ENCODE measurements at places on chromosomes 12 and 14.

- no peak for DNase-seq
Measured at GRCh38 chr14:32438517-32438916, 109.4 kb downstream of the AKAP6 start.

DNA sequence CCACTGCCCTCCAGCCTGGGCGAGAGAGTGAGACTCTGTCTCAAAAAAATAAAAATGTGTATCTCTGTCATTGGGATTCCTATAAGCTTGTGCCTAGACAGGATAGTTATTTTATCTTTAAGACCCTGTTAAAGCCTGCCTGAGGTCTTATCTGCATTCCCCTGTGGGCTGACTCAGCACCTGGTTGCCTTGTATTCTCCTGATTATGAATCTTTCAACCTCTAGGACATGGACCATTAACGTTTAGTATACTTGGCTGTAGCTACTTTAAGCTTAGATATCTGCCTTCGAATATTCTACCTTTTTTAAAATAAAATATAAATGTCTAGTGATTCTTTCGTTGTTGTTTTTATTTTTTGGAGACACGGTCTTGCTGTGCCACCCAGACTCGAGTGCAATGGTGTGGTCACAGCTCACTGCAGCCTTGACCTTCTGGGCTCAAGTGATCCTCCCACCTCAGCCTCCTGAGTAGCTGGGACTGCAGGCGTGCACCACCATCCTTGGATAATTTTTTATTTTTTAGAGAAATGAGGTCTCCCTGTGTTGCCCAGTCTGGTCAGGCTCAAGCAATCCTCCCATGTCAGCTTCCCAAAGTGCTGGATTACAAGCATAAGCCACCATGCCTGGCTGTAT is 41.3 kb downstream of the RESF1 start:
- DNase-seq, result no peak

GRCh38 chr12:81705586-81705985 is 53.6 kb downstream of the PPFIA2 start:
- no peak for DNase-seq

DNA sequence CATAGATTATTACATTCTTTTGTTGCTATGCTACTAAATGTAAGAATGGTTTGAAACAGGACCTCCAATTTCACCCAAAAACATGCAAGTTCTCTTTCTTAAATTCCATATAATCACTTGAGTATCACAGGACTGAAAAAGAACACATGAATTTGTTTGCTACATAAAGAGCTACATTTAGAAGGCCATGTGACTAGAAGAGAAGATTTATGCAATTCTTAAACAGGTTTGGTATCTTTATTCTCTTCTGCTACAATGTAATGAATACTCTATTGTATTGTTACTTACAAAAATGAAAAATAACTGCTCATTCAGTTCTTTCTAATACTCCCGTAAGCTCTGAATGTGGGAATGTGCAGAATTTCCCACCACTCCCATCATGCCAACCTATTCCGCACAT is 9.3 kb downstream of the EPS8 start:
- no peak for DNase-seq

GRCh38 chr12:130737731-130738130 is 21.6 kb upstream of the RIMBP2 start:
- DNase-seq, result no peak

DNA sequence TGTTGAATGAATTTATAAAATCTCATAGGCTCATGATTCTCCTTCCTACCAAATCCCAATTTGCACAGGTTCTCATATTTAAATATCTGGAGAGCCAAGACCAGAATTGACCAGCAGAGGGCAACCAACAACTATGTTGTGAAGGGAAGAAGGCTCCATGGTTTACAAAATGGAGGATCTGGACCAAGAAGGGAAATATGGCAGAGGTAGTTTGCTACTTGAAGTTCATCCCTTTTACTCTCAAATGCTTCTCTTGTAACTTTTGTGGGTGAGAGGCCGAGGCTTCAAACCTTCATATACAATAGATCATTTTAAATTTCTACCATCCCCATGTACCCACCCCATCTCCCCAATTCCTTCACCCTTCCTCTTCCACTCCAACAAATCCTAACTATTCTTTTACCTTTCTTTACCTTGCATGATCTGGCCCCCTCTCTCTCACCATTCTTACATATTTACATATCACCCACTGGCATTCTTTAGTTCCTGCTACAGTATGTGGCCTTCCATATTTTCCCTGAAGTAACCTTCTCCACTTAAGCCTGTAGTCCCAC is 3.8 kb upstream of the SMARCC2 start:
- peak; percentile 87 for DNase-seq

DNA sequence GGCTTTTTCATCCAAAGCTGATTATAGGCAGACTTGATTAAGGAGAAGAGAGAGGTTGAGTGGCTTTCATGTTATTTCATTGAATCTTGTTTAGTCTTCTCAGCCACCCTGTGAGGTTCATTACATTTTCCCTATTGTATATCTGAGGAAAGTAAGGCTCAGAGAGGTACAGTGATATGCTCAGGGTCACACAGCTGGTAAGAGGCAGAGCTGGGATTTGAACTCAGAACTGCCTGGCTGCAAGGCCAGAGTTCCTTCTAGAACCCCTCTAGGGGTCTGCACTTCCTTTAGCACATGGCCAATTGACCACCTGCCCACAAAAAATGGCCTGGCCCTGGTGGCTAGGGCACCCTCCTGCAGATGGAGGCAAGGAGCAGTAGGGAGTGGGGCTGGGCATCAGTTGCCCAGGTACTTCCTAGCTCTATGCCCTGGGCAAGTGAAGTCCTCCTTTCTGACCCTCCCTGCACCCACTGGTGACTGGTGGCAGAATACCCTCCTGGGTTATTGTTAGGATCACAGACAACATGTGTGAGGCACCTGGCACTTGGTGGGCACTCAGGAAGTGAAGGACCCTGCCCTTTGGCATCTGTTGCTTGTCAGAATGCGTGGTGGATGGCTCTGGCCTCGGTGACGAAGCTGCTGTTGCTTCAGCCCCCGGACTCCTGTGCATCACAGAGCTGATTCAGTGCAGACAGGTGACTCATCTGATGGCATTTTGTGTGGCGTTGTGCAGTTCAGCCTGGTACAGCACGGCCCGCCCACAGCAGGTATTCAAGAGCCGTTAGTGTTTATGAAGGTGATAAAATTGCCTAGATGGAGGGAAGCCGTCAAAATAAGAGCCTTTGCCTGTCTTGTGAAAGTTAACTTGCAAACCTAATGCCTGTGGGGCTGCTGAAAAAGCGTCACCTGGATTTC is 115.8 kb downstream of the SLC25A47 start:
- peak; percentile 6 for DNase-seq

DNA sequence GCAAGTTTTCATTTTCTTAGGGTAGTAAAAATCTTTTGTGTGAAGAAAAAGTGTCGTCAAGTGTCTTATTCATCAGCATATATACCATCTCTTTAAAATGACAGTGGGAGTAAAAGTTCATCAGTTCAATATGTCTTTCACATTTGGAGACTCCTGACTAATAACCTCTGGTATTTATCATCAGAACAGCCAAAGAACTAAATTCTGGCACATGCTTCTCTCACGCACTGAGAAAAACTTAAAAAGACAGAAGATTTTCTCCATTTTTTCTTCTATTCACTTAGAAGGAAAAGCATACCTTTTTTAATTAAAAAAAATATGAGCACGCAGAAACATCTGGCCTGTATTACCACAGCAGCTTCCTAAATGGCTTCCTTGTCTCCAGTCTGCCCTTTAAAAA is 265.7 kb downstream of the AKAP6 start:
- no peak for DNase-seq

DNA sequence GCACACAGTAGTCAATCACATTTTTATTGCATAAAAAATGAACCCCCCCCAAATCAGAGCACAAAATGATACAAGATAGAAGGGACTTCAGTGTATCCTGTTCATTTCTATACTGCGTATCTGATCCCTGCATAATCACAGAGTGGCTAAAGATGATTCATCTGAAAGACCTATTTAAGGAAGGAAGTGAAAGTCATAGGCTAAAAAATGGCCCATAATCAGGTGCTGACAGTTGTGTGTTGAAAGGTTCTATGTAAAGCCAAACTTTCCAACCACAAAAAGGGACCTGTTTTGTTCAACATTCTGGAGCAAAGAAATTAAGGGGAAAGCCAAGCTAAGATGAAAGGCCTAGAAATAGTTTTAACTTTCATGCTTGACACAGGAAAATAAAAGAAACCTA is 147.8 kb upstream of the ATP2B1 start:
- DNase-seq, result peak; percentile 58

GRCh38 chr12:130929363-130929762 is 24.3 kb upstream of the ADGRD1 start:
- DNase-seq, result no peak

GRCh38 chr12:104243971-104244370 is 28.4 kb downstream of the TXNRD1 start:
- no peak for DNase-seq

DNA sequence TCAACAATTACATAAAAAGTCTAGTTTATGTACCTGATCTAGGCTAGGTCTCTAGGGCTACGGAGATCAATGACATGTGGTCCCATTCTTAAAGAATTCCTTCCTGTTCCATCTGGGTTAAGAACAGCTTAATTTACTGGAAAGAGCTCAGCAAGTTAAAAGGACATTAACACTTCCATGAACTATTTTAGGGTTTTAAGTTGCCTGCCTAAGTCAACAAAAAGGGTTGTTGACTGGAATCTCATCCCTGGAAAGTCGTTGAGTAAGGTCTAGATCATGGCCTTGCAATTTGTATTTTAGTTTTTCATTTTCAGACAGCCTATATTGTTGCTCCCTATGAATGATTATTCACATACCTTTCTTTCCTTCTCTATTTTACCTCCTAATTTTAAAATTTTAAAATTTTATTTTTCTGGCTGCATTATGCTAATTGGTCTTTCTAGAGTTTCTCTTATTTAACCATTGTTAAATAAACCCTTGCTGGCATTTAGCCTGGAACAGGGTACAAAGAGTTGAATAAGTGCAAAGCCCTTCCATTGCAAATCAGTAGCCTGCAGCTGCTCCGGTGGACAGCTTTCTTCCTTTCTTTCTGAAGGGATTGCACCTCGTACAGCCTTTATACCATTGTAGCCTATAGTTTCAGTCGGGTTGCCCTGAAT is 66.3 kb downstream of the VRK1 start:
- DNase-seq, result no peak

- no peak for DNase-seq
Measured at GRCh38 chr14:50926851-50927386, 17.4 kb downstream of the PYGL start.

- peak; percentile 74 for DNase-seq
Measured at GRCh38 chr12:109428037-109428629, 49.0 kb downstream of the KCTD10 start.

DNA sequence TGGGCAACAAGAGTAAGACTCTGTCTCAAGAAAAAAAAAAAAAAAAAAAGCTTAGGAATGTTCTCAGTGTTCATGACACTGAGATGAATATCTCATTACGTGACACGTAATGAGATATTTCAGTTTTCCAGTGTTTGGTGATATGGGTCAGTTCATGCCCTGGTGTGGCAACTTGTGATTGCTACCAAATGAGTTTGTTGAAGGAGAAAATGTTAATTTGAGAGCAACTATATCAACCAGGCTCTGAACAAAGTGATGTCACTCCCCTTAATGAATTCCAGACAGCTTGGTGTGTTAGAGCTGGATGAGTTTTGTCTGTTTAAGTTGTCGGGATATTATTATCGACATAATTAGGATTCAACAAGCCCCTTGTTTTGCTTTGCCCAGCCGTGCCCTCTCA is 211.7 kb downstream of the DPF3 start:
- DNase-seq, result no peak

DNA sequence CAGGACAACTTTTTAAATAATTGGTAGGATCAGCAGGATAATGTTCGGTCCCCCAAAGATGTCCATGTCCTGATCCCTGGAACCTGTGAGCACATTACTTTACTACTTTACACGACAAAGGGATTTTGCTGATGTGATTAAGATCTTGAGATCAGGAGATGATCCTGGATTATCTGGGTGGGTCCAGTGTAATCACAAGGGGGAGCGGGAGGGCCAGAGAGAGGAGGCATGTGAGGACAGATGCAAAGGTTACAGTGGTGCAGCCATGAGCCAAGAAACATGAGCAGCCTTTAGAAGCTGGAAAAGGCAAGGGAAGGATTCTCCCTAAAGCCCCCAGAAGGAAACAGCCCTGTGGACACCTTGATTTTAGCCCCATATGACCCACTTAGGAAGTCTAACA is 33.1 kb downstream of the KCNK10 start:
- DNase-seq, result no peak

- no peak for DNase-seq
Measured at GRCh38 chr12:109461846-109462756, 15.0 kb downstream of the KCTD10 start.

- DNase-seq, result no peak
Measured at GRCh38 chr12:131340616-131341210, 370.2 kb upstream of the SFSWAP start.

GRCh38 chr12:32069071-32069470 is 37.6 kb upstream of the BICD1 start:
- DNase-seq, result no peak

DNA sequence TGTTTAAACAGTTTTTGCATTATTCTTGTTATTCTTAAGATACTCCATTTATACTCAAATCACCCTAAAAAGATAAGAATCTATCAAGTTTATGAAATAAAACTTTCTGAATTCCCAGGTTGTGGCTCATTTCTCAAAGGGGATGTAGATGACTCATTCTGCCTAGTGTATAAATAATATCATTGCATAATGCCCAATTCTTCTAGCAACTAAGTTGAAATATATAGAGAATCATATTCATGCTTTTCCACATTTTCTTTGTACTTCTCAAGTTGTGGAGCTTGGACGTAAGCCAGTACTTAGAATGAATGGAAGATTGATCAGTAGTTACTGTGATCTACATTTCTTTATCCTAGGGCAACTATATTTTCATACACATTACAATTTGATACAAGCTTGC is 201.1 kb downstream of the PPFIA2 start:
- DNase-seq, result no peak

DNA sequence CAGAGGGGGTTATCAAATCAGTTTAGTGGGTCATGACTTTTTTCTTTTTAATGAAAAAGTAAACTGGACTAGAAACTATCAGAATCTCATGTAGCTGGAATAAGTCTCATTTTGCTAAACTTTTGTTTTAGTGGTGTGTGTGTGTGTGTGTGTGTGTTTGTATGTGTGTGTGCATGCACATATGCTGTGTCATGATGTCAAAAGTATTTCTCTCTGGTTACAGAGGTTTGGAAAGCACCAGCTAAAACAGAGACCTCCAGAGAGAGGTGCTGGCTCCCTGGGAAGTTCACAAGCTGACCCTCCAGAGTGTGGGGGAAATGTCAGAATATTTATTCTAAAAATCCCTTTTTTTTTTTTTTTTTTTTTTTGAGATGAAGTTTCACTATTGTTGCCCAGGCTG is 114.7 kb downstream of the LGMN start:
- DNase-seq, result no peak

DNA sequence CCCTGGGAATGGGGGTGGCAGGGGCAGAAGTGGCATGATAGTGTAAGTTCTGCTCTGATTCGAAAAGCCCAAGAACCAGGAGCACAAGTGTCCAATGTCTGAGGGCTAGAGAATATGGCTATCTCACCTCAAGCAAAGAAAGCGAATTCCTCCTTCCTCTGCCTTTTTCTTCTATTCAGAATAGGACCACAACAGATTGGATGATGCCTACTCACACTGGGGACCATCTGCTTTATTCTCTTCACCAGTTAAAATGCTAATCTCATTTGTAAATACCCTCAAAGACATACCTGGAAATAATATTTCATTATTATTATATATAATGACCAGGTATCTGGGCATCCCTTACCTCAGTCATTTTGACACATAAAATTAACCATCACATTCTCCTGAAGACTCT is 808.7 kb downstream of the NRXN3 start:
- DNase-seq, result no peak

GRCh38 chr12:118742431-118742830 is 238.9 kb upstream of the SRRM4 start:
- DNase-seq, result no peak

Measured in CD4-positive, alpha-beta T cell treated with Interleukin-2 at 100 ng/mL for 4 hours (primary cell).